ENCODE measurements at places on chromosomes 5 and 9.

DNA sequence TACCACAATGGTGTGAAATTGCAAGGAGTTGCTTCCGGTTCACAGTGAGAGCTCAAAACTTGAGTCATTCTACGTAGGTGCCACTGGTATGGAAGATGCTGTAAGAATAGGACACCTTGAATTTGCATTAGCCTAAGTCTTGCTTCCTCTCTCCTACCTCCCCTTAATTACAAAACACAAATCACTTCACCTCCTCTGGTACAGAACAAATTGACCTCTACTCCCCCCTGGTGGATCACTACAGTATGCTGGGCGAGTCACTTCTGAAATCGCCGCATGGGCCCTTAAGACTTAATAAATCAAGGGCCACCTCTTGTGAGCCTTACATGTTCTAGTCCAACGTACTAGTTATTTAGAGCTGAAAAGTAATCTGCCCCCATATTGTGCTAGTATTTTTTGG lies 145.3 kb upstream of the SMARCA2 start:
- DNase-seq, result peak; percentile 44

DNA sequence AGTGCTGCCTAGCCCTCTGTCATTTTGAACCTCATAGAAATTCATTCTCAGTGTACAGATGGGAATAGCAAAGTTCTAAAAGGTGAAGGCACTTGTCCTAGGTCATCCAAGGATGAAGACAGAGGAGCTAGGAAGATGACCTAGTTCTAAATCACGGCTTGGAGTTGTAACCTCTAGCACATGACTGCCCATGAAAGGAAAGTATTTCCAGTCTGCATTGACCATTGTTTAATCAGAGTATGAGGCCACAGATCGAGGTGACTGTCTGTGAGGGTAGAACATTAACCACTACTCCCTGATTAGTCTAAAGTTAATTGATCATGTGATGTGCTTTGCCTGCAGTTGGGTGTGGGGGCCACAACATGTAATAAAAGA lies 674 bp upstream of the TNFSF15 start:
- DNase-seq, result no peak

- DNase-seq, result no peak
These were observed 475.5 kb downstream of the CETN3 start for GRCh38 chr5:89934069-89934468.

- DNase-seq, result no peak
These were observed 127.2 kb upstream of the PITX1 start for GRCh38 chr5:135161221-135161620.

- DNase-seq, result no peak
These were observed 1.1 kb downstream of the PRUNE2 start for GRCh38 chr9:76904661-76905457.

- DNase-seq, result peak; percentile 16
These were observed at the start of gene PCDHB14 for GRCh38 chr5:141223112-141223783. TSS of gene PCDHB14 (plus strand) at chr5:141223343. CDS start at chr5:141223506, 163 bp downstream.

DNA sequence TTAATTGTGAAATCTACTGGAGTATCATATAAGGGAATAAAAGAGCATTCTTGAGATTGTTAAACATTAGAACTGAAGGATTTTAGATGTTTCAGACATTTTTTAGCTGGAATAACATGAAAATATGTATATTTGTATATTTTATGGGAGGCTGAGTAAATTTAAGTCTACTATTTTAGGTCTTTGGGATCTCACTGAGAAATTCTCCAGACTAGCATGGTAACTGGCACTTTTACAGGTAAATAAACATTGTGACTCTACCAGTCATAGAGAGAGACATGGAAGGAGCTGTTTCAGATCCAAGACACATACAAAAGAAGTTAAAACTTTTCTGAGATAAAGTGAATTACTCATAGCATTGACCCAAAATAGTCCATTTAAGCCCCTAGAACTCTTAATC lies 59.4 kb downstream of the NDUFAF2 start:
- no peak for DNase-seq

- no peak for DNase-seq
These were observed 300.9 kb downstream of the RFX3 start for GRCh38 chr9:3224931-3225330.

GRCh38 chr5:1959725-1960581 lies 77.2 kb upstream of the IRX4 start:
- DNase-seq, result no peak

- DNase-seq, result peak; percentile 34
These were observed 135.6 kb upstream of the PPP1R26 start for GRCh38 chr9:135343837-135344522.
